CD4-positive, alpha-beta T cell (primary cell): ENCODE measurements at places on chromosomes 13 and 19.

GRCh38 chr13:35293579-35294226 is 182.8 kb downstream of the MAB21L1 start:
- no peak for DNase-seq

GRCh38 chr19:3274942-3275582 is 50.6 kb downstream of the CELF5 start:
- no peak for DNase-seq

- DNase-seq: peak; percentile 25
Observed at GRCh38 chr13:111388851-111389500, 68.5 kb downstream of the TEX29 start.

- DNase-seq: no peak
Observed at GRCh38 chr19:13255041-13255718, 105.0 kb downstream of the IER2 start.

- no peak for DNase-seq
Observed at GRCh38 chr13:55439450-55439849, 1701.3 kb upstream of the PRR20A start.

GRCh38 chr19:1383312-1384084 is at the start of gene NDUFS7:
NDUFS7 (plus strand) TSS chr19:1383907; CDS start chr19:1383927, 20 bp downstream.
- DNase-seq: peak; percentile 88

- DNase-seq: no peak
Observed at GRCh38 chr19:28026636-28027035, 1186.3 kb downstream of the UQCRFS1 start.

GRCh38 chr13:26977541-26977940 is 194.1 kb downstream of the USP12 start:
- DNase-seq: no peak

GRCh38 chr13:37602733-37603381 is 4.3 kb upstream of the POSTN start:
- DNase-seq: no peak

- DNase-seq: peak; percentile 12
Observed at GRCh38 chr19:55165952-55166529, 372 bp downstream of the DNAAF3 start.

GRCh38 chr13:86121881-86122280 is 322.7 kb upstream of the SLITRK6 start:
- no peak for DNase-seq

GRCh38 chr13:49638030-49638743 is 9.9 kb downstream of the ARL11 start:
- DNase-seq: no peak

- DNase-seq: no peak
Observed at GRCh38 chr19:30799865-30800755, 427.9 kb downstream of the ZNF536 start.

DNA sequence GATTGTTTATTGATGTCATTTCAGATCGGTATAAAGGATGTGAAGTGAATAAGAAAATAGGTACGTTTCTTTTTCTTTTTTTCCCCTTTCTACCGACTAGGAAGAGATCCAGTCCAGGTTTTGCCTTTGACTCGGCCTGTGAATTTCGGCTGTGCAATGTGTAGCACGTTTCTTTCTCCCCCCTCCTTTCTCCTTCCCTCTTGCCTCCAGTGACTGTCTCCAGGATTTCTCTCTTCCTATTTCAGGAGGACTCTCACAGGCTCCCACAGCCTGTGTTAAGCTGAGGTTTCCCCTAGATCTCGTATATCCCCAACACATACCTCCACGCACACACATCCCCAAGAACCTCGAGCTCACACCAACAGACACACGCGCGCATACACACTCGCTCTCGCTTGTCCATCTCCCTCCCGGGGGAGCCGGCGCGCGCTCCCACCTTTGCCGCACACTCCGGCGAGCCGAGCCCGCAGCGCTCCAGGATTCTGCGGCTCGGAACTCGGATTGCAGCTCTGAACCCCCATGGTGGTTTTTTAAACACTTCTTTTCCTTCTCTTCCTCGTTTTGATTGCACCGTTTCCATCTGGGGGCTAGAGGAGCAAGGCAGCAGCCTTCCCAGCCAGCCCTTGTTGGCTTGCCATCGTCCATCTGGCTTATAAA is at the start of gene GPC6:
Gene GPC6, plus strand, starts transcription at position 185 of the 657 bp plus-strand sequence.
- DNase-seq: no peak

GRCh38 chr19:39128516-39129079 is 3.0 kb downstream of the PAK4 start:
- no peak for DNase-seq

- no peak for DNase-seq
Observed at GRCh38 chr19:19315444-19315843, 4.9 kb downstream of the SUGP1 start.

DNA sequence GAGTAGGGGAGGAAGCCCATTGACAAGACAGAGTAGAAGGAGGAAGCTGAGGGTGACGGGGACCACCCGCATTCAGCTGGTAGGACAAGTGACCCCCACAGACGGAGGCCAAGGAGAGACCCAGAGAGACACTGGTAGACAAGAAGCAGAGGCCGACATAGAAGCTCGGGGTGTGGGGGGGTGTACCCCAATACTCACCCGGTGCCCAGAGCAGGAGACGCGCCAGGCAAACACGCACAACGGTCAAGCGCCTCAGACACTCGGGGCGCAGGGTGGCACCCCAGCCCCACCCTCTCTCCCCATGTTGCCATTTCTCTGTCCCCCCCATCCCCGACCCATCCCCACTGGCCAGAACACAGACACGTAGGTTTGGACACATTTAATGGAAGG is 23.5 kb downstream of the SHANK1 start:
- no peak for DNase-seq

GRCh38 chr19:13120817-13121216 is 2.8 kb downstream of the NACC1 start:
- no peak for DNase-seq

- no peak for DNase-seq
Observed at GRCh38 chr19:21838646-21839045, 2.7 kb upstream of the ZNF43 start.

DNA sequence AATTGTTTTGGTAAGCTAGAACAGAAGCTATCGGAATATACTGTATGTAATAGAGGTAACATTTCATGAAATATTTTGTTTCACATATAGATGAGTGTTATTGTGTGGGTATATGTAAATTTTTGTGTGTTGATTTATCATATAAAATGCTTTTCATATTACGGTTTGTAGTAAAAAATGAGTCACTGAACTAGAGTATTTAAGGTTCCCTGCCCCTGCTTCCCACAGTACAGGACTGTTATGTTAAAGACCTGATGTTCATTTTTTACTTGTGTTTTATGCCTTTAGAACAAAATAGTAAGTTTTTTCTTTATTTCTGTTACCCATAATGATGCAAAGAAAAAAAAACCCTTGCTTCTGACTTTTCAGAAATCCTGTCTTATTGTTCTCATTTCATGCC is 243.4 kb downstream of the ENOX1 start:
- DNase-seq: no peak
